ENCODE measurements at places on chromosomes 11 and 22.

DNA sequence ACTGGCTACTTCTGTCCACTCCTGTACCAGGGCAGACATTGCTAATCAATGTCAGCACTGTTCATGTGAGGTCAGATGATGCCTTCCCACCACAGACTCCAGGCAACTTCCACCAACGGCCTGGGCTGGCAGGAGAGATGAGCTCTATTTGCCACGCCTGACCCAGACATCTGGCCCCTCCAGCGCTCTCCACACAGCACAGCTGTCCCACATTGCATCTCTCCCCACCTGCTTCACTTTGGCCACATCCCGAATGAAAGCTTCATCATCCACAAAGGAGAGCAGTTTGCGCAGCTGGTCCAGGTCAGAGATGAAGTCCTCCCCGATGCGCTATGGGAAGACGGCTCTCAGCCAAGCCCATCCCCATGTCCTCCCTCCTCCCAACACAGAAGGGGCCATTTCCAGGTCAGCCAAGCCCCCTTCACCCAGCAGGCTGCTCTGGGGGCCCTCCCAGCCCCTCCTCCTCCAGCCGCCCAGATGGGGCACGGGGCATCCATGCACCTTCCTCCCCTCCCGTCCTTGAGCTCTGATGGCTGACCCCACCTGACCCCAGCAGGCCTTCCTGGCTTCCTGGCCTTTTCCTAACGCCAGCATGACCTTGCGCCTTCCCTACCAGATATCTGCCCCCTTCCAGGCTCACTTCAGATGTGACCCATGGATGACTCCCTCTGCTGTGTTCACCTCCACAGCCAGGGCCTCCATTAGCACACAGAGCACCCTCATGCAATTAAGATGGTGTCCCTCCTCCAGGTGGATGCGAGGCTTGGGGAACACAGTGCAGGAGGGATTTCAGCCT, 7.4 kb downstream of the PYGM start:
- no peak for DNase-seq

- no peak for DNase-seq
These were observed 27.6 kb upstream of the PPFIA1 start for GRCh38 chr11:70242885-70243284.

DNA sequence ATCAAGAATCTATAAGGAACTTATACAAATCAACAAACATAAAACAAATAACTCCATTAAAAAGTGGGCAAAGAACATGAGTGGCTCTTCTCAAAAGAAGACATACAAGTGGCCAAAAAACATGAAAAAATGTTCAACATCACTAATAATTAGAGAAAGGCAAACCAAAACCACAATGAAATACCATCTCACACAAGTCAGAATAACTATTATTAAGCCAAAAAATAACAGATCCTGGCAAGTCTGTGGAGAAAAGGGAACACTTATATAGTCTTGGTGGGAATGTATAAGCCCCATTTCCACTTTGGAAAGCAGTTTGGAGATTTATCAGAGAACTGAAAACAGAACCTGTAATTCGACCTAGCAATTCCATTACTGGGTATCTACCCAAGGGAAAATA, 921.0 kb downstream of the KCNA4 start:
- no peak for DNase-seq

DNA sequence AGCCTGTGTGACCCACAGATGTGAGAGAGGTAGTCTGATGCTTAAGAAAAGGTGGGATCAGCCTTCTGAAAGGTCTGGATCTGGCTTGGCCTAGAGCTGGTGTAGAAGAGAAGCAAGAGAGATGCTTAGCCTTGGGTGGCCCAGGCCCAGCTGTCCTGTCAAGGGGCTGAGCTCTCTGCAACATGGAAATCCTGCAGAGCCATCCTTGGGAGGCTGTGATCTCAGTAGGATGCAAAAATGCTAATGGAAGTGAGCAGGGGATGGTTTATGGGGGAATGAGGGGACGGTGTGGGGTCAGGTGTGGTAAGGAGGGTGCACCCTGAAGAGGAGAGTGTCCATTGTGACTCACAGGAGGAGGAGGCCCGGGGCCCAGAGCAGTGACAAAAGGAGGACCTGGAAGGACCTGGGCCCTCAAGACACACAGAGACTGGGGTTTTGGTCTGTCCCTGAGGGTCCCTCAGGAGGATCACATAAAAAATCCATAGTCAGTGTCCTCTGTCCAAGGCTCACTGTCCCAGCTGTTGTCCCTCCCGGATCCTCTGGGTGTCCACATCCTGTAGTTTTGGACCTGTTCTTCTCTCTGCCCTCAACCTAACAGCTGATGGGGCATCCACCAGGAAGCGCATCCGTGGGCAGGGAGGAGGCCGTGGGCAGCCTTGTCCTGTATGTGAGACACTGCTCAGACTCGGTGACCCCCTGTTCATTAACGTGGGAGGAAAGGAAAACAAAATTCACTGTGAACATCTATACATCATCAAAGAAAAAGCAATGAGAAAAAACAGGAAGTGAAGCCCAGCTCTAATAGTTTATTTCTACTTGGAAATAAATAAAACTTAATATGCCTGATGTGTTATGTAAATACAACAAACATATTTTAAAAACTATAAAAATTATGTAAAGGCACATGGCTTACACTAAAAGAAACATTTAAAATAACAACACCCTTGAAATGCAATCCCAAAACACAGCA, 129.8 kb downstream of the ZNF280B start:
- no peak for DNase-seq

- DNase-seq: no peak
These were observed 47.2 kb upstream of the CD5 start for GRCh38 chr11:61054927-61055562.

DNA sequence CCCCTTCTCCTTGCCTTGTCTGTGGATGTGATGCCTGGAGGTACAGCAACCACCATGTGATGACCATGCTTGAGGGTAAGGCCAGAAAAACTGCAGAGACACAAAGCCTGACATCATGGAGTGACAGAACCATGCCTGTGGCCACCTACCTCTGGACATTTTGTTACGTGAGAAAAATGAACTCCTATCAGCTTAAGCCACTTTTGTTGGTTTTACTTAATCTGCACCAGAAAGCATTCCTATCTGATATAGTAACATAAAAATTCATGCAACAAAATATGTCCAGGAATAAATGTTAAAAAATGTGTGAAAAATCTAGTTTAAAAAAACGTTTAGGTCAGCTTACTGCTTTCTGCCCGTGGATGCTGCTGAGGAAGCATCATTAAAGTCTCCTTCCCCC, 42.6 kb upstream of the P4HA3 start:
- no peak for DNase-seq

DNA sequence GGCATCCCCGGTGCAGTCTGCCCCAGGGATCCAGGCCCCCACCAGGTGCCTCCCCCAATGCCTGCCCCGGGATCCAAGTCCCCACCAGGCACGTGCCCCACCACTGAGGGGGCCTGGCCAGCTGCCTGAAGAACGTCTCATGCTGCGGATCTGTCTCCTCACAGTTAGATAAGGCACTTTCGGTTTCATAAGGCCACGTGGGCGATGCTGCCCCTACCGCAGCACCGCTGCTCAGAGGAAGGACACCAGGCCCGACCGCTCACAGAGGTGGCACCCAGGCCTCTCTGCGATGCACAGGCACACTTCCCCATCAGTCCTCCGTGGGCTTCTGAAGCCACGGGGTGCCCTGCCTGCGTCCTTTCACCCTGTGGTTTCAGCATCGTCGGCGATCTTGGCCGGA, 68.1 kb upstream of the BID start:
- peak; percentile 53 for DNase-seq

GRCh38 chr11:46736615-46737014, 17.6 kb downstream of the F2 start:
- no peak for DNase-seq

DNA sequence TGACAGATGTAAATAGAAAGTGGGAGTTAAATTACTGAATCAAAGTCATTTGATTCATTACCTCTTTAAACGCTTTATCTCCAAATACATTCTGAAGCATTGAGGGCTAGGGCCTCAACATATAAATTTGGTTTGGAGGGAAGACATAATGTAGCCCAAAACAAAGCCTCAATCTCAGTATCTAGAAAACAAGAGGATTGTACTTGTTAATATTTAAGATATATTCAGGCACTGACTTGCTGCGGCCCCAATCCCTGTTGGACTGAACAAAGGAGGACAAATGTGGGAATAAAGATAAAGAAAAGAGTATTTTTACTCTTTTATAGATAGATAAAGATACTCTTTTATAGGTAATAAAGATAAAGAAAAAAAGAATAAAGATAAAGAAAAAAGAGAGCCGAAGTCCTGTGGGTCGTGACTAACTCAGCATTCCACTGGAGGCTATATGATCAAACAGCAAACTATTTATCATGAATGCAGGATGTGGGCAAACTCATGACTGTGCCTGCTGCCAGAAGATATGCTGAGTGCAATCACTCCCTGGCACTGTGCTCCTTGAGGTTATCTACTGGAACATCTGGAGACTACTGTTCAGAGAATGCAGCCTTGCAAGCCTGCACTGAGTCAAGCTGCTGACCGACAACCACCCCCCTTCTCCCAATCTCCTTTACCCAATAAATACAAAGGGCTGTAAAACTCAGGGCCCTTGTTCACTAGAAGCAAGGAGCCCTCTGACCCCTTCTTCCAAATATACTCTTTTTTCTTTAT, 6.9 kb downstream of the OR10V1 start:
- DNase-seq: no peak

DNA sequence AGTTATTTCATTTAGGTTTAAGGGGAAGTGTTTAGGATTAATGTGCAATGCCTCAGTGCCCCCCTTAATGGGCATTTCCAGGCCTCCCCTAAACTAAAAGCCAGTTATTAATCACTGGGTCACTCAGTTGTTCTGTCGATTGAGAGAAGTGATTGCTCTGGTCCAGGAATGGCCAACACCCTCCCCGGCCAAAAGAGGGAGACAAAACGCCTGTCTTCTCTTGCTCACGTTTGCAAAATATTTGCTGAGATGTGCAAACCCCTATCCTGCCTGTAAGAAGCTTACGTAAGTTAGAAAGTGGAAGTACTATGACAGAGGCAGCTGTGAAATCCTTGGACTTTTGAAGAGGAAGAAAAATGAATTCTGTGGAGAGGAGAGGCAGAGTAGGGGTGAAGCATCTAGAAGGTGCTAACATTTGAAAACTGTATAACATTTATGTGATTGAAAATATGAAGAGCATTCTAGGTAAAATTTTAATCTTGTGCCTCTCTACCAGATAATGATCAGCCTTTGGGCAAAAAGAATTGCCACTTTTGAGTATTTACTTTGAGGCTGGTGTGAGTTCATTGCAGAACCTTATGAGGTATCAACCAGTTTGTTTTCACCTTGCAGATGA, 37.7 kb downstream of the NTM start:
- no peak for DNase-seq

GRCh38 chr11:2090172-2091111, 48.7 kb downstream of the IGF2 start:
- no peak for DNase-seq

DNA sequence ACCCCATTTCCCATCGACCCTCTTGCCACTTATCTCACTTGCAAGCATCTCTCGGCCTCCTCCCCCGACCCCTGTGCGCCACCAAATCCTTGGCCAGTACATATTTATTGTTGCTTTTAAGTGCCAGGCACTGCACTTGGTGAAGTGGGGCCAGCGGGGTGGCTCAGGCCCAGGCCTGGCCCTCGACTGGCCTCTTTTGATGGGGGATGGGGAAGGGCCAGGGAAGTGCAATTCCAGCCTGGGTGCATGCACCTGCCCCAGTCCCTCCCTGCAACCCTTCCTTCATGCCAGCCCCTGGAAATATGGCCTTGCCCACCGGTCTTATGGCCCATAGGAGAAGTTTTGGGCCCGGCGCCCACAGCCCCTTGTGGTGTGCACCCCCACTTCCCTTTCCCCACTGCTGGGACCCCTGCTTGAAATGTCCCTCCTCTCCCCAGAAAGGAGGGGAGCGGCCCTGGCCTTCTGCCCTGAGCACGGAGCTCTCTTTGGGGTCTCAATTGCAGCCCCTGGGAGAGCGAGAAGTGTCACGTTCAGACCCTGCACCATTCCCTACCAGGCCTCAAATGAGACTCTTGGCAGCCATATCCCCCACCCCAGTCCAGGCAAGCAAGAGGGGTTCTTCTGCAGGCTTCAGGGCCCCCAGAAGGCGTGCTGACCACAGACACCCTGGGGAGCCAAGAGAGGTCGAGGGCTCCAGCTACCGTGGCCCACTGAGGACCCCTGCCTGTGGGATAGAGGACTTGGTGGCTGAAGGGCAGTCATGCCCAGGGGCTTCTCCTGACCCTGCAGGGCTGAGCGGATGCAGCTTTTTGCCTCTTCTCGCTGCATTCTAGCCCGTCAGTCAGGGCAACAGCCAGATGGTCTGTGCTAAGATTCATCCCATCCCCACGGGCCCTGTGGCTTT, 961 bp downstream of the SUSD2 start:
- DNase-seq: no peak

- DNase-seq: no peak
These were observed 907 bp downstream of the SERPINH1 start for GRCh38 chr11:75562836-75563484.

DNA sequence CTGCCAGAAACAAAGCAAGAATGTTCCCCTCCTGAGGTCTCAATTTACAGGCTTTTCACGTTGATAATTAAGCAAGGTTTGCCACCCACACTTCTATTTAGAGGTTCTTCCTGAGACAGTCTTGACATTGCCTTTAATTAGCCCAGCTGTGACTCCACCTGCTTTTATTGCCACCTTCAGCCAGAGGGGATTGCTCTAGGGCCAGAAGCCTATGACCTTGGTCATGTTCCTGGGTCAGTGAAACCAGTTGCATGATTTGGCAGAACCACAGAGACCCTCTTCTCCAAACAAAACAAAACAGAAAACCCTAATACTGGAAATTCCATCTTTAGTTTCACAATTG, 89.8 kb downstream of the APIP start:
- DNase-seq: no peak

- DNase-seq: no peak
These were observed 13.6 kb upstream of the OMP start for GRCh38 chr11:77089004-77089545.

DNA sequence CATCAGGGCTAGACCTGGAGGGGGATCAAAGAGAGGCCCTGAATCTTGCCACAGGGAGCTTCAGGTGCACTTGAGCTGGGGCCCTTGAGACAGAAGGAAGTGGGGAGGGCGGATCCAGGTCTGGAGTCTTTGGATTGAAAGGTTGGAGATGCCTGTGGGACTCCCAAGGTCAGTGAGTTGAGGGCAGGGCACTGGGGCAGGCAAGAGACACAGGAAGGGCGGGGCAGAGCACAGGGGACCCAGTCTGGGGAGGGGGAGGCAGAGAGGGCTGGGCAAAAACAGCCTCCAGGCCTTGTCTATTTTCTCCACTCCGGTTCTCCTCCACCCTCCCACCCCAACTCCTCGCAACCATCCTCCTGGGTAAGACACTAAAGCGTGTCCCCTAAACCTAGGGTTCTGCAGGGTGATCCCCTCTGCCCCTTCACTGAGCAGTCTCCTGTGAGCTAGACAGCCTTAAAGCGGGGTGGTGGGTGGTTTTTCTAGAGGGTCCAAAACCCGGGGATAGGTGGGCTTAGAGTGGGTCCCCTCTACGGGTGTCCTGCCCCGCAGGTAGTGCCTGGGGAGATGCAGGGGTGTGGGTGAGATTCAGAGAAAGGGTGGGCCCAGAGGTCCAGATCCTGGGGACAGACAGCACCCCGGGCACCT, 38.6 kb upstream of the CELSR1 start:
- no peak for DNase-seq

GRCh38 chr11:109237636-109238035, 184.4 kb upstream of the C11orf87 start:
- no peak for DNase-seq
